WTC11 (cell line): ENCODE measurements at places on chromosomes 3 and 15.

DNA sequence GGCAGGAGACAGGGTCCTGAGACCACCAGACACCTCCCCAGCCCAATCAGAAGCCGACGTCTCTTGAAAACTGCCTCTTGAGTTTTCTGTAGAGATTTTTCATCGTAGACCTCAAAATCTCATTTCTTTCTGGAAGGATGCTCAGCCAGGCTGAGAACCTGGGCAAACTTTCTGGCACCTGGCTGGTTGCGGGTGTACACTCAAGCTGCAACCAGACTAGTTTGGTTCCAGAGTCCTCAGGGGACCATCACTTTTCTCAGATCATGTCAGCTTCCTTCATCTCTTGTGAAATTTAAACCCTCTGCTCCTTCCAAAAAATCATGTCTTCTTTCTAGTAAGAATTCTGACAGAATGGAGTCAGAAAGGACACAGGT, 45.1 kb downstream of the CMTM7 start:
- DNase-seq, result no peak

DNA sequence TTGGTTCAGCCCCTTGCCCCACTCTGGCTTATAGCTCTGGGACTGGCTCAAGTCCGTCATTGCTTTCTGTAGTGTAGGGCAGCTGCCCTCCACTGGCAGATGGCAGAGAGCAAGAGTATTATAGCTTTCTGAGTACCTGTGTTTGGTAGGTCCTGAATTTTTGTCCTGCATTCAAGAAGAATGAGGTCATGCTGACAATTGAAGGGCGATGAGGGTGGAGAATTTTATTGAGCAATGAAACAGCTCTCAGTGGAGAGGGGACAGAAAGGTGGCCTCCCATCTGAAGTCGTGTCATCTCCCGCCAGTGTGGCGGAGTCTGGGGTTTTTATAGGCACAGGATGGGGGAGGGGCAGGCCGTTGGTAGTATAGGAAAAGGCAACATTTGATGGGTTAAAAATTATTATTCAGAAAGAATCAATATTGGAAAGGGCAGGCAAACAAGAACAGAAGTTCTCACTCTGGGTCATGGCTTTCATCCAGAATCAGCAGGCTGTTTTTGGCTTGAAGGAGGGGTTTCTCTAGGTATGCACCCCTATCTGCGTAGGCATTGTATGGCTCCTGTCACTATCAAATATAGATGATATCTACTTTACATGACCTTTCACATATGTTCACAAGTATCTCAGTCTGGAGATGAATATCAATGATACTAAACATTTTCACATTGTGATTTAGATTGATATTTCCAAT, 1239.7 kb upstream of the ALCAM start:
- DNase-seq, result no peak

DNA sequence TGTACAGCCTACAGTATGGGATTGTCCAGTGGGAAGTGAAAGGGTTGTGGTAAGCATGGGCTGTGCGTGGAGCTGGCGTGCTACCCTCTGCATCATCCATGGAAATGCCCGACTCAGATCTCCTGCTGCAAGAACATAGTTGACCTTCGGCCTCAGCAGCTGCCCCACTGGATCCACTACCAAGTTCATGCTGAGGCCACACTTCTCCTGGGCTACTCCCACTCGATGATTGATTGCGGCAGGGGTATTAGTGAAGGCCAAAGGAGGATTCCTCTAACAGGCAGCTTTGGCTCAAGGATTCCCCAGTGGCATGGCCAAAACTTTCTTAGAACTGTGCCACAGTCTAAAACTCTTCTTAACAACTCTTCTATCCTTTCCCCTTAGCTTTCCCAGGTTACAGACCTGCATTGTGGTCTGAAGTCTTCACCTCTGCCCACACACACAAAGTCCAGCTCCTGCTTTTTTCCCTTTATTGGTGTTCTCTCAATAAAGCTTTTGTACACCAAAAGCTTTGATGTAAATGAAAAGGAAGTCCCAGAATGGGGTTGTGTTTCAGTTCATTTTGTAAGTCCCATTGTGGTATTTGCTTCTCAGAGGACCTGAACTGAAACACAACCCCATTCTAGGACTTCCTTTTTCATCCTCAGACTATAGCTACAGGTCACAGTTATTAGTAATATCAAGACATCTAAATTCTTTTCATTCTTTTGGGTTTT, 4.9 kb upstream of the TBC1D5 start:
- DNase-seq, result no peak

- DNase-seq, result no peak
These were observed 123.5 kb upstream of the PTX3 start for GRCh38 chr3:157313186-157313585.

- DNase-seq, result no peak
These were observed 15.4 kb downstream of the IREB2 start for GRCh38 chr15:78453447-78453846.

- no peak for DNase-seq
These were observed 64.2 kb upstream of the TIMP4 start for GRCh38 chr3:12222775-12223485.

GRCh38 chr3:194206320-194206719, 70.4 kb downstream of the HES1 start:
- DNase-seq, result no peak

GRCh38 chr3:100709842-100710260, 557 bp downstream of the TFG start:
- peak; percentile 64 for DNase-seq

- no peak for DNase-seq
These were observed 101.6 kb upstream of the SPATA12 start for GRCh38 chr3:56958879-56959278.

- no peak for DNase-seq
These were observed 4.2 kb downstream of the IGDCC4 start for GRCh38 chr15:65418596-65418995.

GRCh38 chr3:16864610-16865313, 20.0 kb upstream of the PLCL2 start:
- no peak for DNase-seq

- DNase-seq, result no peak
These were observed 71.6 kb downstream of the SUMF1 start for GRCh38 chr3:4395448-4395847.

DNA sequence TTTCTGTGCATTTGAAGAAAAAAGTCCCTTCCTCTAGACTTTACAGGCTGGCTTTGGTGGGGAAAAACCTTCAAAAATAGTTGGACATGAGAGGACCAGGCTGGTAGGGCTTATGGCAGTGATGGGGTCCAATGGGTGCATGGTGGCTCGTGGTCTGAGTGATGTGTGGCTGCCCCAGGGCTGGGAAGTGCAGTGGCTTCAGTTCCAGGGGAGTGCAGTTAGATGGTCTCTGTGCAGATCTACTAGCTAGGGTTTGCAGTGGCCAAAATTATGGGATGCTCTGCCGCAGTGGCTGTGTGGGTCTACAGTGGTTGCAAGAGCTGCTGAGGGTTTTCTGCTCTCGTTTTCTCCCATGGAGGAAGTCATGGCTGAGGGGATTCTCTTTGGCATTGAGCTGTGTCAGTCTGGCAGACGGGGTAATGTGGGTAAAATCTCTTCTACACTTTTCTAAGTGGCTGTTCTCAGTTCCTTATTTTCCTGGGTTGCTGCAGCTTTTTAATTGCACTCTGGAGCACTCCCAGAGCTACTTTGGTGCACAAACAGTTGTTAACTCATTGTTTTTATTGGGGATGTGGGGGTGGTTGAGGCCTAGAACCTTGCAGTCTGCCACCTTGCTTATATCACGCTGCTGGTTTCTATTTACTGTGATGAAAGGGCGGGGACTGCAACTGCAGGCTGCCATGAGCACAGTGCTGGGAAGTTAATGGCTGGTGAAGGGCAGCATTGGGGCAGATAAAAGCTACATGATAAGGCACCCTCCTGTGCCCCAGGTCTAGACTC, 1324.6 kb downstream of the NSUN3 start:
- no peak for DNase-seq

GRCh38 chr15:24772266-24772665, 96.7 kb downstream of the NPAP1 start:
- DNase-seq, result peak; percentile 51

DNA sequence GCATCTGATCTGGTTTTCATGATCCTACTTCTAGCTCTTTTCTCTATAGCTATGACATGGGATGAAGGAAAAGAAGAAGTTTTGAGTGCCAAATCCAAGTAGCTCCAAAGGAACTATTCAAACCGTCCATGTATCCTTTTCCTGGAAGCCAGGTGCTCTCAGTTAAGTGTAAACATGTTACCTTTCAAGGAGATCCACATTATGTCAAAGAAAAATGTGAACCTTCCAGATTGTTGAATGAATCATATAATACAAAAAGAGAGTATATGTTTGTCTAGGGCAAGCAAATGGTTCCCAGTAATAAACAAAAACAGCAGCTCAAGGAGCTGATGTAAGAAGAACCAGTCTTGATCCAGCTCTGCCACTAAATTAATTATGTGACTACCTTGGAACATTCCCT, 534.9 kb downstream of the MAGI1 start:
- DNase-seq, result no peak

GRCh38 chr15:40330368-40330836, 6.9 kb downstream of the INAFM2 start:
- DNase-seq, result no peak

DNA sequence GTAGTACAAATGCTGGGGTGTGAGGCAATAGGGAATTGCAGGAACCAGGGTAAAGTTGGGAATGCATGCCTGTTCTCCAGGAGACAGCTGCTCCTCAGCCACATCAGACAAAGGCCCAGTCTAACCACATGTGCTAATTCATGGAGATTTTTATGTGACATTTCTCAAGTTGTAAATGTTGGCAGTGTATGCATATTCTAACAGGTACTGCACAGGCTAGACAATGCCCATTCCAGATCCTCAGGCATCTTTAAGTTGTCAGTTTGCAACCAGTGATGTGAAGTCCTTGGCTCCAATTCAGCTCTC, 84.9 kb downstream of the EEFSEC start:
- no peak for DNase-seq

- no peak for DNase-seq
These were observed 387.8 kb downstream of the LSAMP start for GRCh38 chr3:116057400-116058006.

DNA sequence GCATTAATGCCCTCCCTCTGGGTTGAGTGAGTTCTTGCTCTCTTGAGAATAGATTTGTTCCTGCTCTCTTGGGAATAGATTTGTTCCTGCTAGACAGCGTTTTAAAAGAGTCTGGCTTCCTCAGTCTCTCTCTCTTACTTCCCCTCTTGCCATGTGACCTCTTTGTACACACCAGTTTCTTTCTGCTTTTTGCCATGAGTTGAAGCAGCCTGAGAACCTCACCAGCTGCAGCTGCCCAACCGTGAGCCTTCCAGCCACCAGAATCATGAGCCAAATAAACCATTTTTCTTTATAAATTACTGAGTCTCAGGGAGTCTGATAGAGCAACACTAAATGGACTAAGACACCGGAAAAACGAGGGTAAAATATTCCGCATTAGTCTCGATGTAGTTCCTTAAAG, 253.6 kb downstream of the CNTN6 start:
- no peak for DNase-seq

DNA sequence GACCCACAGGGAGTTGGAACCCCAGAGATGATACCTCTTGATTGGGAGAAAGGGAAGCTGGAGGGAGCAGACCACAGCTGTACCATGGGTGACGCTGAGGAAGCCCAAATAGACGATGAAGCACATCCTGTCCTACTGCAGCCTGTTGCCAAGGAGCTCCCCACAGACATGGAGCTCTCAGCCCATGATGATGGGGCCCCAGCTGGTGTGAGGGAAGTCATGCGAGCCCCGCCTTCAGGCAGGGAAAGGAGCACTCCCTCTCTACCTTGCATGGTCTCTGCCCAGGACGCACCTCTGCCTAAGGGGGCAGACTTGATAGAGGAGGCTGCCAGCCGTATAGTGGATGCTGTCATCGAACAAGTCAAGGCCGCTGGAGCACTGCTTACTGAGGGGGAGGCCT, 201.1 kb downstream of the AKAP13 start:
- no peak for DNase-seq

GRCh38 chr15:80942746-80943565, 46.7 kb downstream of the MESD start:
- no peak for DNase-seq

GRCh38 chr15:53072077-53072476, 281.9 kb upstream of the ONECUT1 start:
- DNase-seq, result peak; percentile 86

DNA sequence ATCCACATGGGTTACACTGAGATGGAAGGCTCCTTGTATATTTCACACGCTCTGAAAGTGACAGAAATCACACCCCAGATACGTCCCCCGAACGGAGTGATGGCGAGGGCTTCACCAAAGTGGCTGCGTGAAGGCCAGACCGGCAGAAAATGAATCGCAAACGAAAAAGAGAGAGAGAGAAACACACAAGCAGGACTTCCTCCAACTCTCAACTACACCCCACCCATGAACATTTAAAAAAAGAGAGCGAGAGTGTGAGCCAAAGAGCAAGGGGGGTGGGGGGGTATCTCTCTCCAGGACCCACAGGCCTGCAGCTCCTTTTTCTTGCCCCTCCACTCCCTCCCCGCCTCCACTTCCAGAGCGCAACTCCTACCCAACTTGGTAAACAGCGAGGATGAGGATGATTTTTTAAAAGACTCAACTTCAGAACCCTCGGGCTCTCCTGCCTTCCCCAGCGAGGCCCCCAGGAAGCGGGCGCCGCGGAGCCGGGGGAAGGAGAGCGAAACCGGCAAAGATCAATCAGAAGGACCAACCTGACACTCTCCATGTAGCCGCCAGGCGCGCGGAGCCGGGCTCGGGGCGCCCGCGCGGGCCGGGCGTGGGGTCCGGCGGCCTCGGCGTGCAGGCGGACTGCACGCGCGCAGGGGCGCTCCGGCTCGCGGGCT, 519.1 kb downstream of the FOXP1 start:
- DNase-seq, result peak; percentile 56

DNA sequence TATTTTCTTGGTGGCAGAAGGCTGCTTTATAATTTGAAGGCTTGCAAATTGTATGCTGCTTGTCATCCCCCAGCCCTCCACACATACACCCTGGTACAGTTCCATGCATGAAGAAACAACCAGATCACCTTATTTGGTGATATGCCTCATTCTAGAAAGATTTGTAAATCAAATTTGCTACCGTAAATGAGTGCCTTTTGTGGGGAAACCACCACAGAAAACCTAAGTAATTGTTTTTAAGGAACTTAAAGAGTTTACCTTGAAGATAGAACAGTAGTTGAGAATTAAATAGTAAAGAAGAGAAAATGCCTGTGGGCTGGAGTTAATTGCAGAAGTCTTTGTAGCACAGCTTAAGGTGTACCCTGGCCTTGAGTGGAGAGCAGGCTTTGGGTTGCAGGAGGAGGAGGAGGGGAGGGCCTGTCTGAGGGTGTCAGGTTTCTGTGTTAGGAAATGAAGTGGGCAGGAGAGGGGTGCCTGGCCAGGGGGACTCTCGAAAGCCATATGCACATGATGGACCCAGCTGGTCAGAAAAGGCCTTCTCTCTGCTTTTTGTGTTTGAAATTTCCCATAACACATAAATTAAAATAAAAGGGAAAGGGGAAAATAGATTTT, 6.9 kb downstream of the NIPA2 start:
- peak; percentile 57 for DNase-seq

- DNase-seq, result no peak
These were observed 11.5 kb downstream of the CCDC80 start for GRCh38 chr3:112629425-112629824.

GRCh38 chr3:188830893-188831292, 340.9 kb upstream of the TPRG1 start:
- DNase-seq, result no peak

GRCh38 chr3:187305881-187306280, 14.3 kb upstream of the MASP1 start:
- no peak for DNase-seq
